ELR (cell line): ENCODE measurements at places on chromosomes 3 and 15.
A peak's percentile ranks its signal among the peaks of the same experiment; 100 is the strongest.

GRCh38 chr3:63349583-63350573 lies 71.8 kb downstream of the SYNPR start:
- DNase-seq = peak; percentile 74

GRCh38 chr3:16309558-16309957 lies 44.5 kb downstream of the OXNAD1 start:
- DNase-seq = peak; percentile 72

DNA sequence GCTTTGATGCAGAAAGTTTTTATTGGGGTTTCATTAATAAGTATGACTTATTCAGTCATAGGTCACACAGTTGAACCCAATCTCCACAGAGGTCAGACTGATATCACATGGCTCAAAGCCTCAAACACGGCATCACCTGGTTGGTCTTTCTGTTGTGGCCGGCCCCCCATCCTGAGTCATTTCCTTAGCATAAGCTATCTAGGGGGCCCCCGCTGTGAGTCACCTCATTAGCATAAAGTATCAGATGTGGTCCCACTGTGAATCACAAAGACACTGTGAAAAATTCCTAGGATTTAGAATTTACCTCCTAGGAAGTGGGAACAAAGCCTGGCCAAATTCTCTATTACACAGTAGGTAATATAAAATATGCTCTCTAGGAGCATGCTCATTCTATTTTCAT lies 502.2 kb downstream of the PYDC2 start:
- peak; percentile 93 for DNase-seq

DNA sequence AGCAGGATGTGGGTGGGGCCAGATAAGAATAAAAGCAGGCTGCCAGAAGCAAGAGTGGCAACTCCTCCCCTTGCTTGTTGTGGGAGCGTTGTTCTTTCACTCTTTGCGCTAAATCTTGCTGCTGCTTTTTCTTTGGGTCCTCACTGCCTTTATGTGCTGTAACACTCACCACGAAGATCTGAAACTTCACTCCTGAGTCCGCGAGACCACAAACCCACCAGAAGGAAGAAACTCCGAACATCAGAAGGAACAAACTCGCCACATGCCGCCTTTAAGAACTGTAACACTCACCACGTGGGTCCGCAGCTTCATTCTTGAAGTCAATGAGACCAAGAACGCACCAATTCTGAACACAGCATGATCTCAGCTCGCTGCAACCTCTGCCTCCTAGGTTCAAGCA lies 72.9 kb downstream of the IL12A start:
- DNase-seq = no peak

- no peak for DNase-seq
Observed at GRCh38 chr3:66355394-66355793, 134.6 kb downstream of the SLC25A26 start.

- no peak for DNase-seq
Observed at GRCh38 chr3:45778761-45779201, 17.6 kb downstream of the SLC6A20 start.

DNA sequence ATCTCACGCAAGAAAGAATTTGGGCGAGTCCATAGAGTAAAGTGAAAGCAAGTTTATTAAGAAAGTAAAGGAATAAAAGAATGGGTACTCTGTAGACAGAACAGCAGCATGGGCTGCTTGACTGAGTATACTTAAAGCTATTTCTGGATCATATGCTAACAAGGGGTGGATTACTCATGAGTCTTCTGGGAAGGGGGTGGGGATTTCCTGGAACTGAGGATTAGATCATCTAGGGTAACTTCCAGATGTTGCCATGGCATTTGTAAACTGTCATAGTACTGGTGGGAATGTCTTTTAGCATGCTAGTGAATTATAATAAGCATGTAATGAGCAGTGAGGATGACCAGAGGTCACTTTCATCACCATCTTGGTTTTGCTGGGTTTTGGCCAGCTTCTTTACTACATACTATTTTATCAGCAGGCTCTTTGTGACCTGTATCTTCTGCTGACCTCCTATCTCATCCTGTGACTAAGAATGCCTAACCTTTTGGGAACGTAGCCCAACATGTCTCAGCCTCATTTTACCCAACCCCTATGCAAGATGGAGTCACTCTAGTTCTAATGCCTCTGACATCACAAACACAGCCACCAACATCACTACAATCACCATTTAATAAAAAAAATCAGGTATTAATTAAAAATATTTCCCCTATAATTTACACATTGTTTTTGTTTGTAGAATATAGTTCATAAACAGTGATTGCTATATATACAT lies 890.7 kb upstream of the EPHA6 start:
- peak; percentile 2 for DNase-seq

DNA sequence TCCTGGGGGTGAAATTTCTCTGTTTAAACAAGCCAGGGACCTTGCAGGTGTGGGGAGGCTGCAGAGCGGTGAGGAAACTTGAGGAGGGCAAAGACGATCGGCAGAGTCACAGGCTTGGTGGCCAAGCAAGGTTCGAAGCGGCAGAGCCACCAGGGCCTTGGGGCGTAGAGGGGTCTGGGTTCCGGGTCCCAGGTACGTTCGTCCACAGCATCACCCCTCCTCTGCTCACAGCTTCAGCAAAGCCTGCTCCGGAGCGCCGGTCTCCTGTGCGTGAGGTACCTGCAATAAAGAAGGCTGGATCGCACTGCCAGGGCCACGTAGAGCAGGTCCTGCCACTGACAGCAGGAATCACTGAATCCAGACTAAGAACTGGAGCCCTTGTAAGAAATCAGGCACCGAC lies 66.8 kb upstream of the PCSK6 start:
- no peak for DNase-seq

DNA sequence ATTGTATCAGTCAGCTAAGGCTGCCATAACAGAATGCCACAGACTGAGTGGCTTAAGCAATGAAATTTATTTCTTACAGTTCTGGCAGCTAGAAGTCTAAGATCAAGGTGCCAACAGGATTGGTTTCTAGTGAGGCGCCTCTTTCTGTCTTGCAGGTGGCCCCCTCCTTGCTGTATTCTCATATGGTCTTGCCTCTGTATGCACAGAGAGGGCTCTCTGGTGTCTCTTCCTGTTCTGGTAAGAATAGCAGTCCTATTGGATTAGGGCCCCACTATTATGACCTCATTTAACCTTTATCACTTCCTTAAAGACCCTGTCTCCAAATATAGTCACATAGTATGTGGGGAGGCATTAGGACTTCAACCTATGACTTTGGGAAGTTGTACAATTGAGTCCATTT lies 253.9 kb downstream of the EDEM1 start:
- no peak for DNase-seq

DNA sequence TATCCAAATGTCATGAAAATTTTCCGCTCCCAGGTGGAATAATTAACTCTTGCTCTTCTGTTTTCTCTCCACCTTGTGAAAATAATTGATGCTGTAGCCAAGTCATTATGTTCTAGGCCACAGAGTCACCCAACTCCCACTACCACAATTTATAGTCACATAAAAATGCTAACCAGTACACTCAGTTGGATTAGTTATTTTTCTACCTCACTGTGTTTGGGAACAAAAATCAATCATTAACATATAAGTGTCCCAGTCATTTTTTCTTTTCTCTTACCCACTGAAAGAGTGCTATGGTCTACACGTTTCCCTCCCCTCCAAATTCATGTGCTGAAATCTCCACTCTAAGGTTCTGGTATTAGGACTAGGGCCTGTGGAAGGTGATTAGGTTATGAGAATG lies 255.6 kb upstream of the LMCD1 start:
- no peak for DNase-seq

DNA sequence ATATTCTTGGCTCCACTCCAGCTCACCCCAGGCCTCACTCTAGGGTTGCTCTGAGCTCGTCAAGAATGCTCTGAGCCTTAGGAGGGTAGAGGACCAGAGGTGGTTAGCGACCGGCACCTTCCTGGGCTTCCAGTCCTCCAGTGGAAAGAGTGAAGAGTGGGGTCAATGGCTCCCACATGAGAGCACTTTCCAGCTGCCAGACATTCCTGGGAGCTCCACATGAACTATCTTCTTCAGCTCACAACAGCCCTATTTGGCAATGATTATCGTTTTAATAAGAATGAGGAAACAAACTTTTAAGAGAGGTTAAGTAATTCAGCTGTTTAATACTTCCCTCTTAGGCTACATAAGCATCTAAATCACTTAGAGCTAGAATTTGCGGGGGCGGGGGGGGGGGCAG lies 139.3 kb downstream of the STT3B start:
- no peak for DNase-seq

- DNase-seq = no peak
Observed at GRCh38 chr15:69031013-69032001, 16.8 kb downstream of the NOX5 start.

DNA sequence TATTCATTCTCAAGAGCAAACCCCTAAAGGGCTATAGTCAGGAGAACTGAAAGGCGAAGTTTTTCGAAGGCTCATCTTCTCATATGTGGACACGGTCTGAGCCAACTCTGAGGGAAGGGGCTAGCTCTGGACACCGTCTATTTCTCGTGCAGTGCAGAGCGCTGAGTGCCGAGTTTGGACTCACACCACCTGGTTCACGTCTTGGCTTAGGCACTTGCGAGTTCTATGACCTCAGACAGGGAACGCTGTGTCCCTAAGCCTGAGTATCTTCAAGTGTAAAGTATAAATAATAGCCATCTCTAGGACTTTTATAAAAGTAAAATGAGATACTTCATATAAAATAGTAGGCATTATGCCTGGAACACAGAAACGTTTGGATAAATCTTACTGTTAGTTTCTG lies 223.7 kb downstream of the FMN1 start:
- no peak for DNase-seq

DNA sequence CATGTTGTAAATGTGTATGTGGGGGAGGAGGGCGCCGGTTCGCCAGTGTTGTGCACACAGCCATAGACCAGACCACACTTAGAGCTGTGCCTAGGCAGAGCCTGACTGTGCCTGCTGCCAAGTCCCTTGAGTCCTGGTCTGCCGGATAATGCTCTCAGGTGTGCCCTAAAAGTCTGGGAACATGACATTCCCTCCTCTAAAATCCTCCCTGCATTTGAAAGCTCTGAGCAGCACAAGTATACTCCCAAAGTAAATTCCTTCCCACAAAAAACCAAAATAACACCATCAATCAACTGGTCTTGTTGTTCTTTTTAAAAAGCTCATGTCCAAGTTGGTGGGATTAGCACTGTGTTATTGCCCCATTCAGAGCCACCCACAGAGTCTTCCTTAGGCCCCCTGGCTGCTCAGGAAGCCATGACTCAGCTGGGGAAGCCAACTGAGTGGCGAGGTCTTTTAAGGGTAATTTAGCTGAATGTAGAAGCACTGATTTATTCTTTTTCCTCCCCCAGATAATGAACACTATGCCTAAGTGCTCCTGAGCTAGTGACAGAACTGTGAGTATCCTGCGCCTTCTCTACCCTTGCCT lies 147.8 kb upstream of the MCTP2 start:
- peak; percentile 5 for DNase-seq

GRCh38 chr15:72319360-72319984 lies 485 bp downstream of the CELF6 start:
- peak; percentile 41 for DNase-seq

DNA sequence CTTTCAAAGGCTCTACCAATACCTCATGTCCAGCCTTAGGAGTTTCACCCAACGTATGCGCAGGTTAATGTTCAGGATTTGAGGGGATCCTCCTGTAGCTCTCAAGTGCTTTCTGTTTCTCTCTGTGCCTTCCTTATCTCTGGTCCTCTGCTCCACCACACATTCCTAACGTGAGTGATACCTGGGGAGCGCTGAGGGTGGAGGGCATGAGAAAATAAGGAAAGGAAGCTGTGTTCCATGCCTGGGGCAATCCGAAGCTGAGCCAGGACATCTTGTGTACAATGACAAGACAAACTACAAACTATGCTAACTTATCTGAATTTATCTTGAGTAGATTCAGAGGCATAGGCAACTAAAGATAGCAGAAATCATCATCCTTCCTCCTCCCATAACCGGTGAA lies 136.4 kb downstream of the SST start:
- no peak for DNase-seq

GRCh38 chr15:95375281-95375680 lies 955.2 kb upstream of the NR2F2 start:
- DNase-seq = no peak

DNA sequence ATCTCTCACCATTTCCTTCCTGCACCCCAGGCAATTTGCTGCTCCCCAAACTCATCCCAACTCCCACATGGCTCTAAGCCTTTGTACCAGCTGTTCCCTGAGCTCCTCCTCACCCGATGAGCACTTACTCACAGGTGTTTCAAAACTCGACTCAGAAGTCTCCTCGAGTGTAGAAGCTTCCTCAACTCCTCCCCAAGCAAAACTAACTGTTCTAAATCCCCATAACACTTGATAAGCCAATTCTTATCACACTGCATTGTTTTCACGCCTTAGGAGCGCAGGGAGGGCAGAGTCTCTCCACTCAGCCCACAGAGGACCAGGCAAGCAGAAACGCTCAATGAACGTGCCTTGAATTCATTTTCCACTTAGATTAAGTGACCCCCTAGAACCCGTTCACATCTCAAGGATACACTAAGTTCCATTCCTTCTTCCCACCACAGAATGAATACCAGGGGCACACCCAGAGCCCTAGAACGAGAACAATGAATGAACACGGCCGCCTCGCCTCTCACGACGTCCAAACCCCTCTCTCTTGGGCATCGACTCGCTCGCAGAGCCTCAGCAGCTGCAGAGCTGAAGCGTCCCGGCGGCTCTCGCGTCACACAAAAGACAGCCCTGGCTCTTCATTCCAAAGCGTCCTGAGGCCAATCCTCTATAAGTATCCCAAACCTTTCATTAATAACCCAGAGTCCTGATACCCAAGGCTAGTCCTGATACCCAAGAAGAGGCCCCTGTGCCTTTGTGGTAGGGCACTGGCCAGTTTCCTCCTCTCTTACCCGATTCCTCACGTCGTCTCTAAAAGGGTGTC lies 1.1 kb downstream of the RAF1 start:
- peak; percentile 69 for DNase-seq

- DNase-seq = peak; percentile 58
Observed at GRCh38 chr3:194133661-194134230, 2.2 kb upstream of the HES1 start.

DNA sequence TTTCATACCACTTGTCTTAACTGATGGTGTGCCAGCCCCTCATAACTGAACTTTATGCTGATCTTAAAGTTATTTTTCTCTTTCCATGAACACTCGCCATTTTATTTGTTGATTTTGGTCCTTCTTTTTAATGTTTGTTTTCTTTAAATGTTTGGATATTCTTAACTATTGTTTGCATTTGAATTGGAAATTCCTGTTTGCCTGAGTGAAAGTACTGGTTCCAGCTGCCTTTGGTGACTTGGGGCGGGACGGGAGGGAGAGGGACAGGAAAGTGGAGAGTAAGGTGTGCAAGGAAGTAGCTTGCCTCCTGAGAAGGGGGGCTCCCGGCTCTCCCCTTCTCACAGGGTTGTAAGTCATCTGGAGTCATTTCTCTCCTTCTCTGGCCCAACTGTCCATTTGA lies 287.1 kb upstream of the PPP2R3A start:
- DNase-seq = no peak

- no peak for DNase-seq
Observed at GRCh38 chr15:41633609-41634008, 26.6 kb upstream of the MGA start.

- no peak for DNase-seq
Observed at GRCh38 chr15:76866008-76866407, 39.1 kb downstream of the SCAPER start.

- DNase-seq = no peak
Observed at GRCh38 chr15:63970621-63971426, 75.5 kb downstream of the DAPK2 start.

- no peak for DNase-seq
Observed at GRCh38 chr15:53911431-53911830, 66.8 kb upstream of the UNC13C start.

GRCh38 chr3:160472344-160472743 lies 22.8 kb upstream of the TRIM59 start:
- DNase-seq = peak; percentile 41

GRCh38 chr3:77530870-77531269 lies 491.0 kb downstream of the ROBO2 start:
- peak; percentile 13 for DNase-seq
